Mucosa of descending colon (tissue), 3 donors: ENCODE measurements at places on chromosomes 3 and 15. TPM values are rescaled to one million over a fixed set of nuclear protein-coding genes. Genes with fewer than 3 reads are reported as not detected.

DNA sequence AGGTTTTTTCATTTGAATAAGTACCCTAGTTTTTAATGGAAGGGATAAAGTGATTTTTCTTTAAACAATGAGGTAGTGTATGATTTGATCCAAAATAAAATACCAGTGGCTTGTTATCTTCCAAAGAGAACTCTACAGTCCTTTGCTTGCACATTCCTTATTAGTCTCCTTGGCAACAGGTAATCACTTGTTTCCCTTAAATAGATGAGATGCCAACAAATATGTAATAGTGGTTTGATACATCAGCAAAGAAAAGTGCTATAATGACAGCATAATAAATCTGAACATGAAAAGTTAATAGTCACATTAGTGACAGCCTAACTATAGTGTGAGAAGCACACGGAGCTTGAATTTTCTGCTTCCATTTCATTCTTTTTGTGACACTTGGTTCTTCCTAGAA lies 360.2 kb downstream of the ZNF385D start:
- DNase-seq, result no peak

- peak; percentile 5 for DNase-seq
These were observed 2.3 kb upstream of the CLK3 start for GRCh38 chr15:74613089-74613952.

DNA sequence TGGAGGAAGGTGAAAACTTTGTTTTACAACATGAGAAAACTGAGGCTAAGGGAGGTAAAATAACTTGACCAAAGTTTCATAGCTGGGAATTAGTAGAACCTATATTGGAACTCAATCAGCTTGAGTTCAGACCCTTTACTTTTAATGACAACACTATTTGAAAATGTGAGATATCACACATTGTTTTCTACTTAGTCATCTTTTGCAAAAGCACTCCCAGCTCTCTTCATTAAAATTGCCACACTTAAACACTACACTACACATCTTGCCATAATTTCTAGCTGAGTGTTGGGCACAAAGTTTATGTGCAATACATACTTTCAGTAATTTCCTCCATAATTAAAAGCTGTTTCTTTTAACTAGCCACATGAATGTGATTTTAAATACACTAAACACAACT lies 230.4 kb upstream of the DCBLD2 start:
- no peak for DNase-seq

GRCh38 chr15:25060472-25060803 lies 105.7 kb downstream of the SNRPN start:
- DNase-seq, result no peak

The DLL4 gene
- 9.4 TPM for total RNA-seq
